ENCODE measurements at places on chromosomes 12 and 14. TPM values are rescaled to one million over a fixed set of nuclear protein-coding genes. Genes with fewer than 3 reads are reported as not detected.

DNA sequence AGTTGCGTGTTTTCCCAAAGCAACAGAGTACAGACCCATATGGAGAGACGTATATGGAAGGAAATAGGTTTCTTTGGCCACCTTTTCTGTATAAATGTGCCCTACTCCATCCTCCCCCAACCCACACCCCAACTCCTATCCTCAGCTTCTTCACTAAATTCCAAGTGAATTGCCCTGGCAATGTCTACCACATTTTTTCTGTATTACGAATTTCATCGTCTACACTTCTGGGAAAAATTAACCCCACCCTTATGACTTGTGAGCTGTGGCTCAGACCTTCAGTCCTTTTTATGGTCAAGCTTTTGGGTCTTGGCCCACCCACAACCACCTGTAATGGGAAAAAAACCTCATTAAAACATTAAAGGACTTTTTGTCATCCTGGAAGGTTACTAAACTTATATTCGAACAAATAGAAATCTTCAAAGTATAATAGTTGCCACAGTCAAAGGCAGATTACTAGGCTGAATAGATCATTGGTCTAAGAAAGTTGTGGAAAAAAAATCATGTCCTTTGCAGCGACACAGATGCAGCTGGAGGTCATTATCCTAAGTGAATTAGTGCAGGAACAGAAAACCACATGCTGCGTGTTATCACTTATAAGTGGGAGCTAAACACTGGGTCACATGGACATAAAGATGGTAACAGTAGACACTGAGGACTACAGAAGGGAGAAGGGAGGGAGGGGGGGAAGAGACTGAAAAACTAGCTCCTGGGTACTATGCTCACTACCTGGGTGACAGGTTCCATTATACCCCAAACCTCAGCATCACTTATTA, 15.7 kb upstream of the NFKBIA start:
- peak; percentile 54 for DNase-seq

- DNase-seq: peak; percentile 98
Observed at GRCh38 chr12:123126294-123127181, 24.4 kb downstream of the PITPNM2 start.

- peak; percentile 64 for DNase-seq
Observed at GRCh38 chr14:64196814-64197411, 97.3 kb downstream of the ESR2 start.

DNA sequence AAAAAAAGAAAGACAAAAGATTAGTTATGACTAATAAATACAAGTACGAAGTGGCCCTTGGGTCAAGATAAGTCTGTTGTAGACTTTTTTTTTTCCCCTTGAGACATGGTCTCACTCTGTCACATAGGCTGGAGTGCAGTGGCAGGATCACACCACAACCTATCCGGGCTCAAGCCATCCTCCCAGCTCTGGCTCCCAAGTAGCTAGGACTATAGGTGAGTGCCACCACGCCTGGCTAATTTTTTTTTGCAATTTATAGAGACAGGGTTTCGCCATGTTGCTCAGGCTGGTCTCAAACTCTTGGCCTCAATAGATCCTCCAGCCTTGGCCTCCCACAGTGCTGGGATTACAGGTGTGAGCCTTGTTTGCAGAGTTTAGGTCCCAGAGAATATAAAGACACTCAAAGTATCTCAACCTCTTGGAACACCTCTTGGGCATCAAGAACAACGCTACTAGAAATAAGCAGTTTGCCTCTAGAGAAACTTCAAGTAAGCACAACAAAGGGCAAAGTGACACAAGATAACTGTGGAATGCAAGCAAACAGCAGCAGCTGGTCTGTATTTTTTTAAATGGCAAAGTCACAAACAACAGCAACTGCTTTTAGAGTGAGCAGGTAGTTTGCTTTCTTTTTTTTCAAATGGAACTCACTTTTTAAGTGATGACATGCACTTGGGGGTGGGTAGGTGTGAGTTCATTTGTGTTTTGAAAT, 3.9 kb upstream of the MDM2 start:
- no peak for DNase-seq

Gene NGB
- not detected for polyA plus RNA-seq

DNA sequence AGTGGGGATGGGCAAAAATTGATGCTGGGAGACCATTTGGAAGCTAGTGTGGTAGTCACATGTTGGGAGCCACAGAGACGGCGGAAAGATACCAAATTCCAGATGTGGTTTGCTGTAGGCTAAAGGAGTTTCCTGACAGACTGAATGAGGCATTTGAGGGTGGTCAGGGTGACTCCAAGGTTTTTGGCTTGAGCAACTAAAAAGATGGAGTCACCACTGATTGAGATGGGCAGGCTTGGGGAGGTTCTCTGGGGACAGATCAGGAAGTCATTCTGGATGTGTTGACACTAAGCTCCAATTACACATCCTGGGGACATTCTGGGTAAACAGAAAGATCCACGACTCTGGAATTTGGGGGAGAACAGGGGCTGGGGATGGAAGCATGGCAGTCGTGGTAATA, 15.5 kb upstream of the SERPINA9 start:
- DNase-seq: no peak

- DNase-seq: no peak
Observed at GRCh38 chr12:96132819-96133218, 61.4 kb upstream of the ELK3 start.

Gene SPIC
- not detected for polyA plus RNA-seq

- DNase-seq: no peak
Observed at GRCh38 chr14:67377916-67378315, 17.8 kb downstream of the EIF2S1 start.

Gene SPATA7
- polyA plus RNA-seq: 6.6 TPM

Gene FSCB
- not detected for polyA plus RNA-seq

DNA sequence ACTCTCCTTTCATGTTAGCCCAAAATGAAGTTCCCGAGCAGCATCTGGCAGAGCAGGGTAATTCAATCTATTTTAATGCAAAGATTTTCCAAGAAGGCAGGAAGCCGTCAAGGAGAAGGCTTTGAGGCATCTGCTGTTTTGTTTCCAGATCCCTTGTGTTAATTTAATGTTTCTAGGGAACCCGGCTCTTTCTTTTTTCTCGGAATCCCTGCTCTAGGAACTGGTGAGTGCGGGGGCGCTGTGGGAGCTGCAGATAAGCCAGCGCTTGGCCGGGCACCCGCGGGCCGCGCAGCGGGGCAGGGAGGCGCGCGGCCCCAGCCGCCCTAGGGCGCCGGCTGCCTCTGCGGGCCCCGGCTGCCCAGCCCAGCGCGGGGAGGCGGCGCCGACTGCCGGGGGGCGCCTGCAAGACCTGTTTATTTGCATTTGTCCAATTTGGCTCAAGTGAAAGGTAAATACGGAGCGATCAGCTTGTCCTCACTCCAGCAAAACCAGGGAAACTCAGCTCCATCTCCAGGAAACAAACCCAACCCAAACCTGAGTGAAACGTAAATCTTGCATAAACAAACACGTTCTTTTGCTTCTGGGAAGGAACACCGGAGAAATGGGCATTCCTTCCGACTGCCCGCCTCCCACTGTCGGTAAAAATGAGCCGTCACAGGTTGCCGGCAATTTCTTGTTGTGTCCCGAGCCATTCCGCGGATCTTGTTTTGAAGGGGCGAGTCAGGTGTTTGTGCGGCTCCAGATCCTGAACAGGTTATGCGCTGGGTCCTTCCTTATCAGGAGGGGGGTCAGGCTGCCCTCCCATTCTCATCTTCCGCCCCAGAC, 65.1 kb downstream of the CRADD start:
- DNase-seq: peak; percentile 60

GRCh38 chr14:56474419-56475022, 105.1 kb upstream of the TMEM260 start:
- peak; percentile 41 for DNase-seq

DNA sequence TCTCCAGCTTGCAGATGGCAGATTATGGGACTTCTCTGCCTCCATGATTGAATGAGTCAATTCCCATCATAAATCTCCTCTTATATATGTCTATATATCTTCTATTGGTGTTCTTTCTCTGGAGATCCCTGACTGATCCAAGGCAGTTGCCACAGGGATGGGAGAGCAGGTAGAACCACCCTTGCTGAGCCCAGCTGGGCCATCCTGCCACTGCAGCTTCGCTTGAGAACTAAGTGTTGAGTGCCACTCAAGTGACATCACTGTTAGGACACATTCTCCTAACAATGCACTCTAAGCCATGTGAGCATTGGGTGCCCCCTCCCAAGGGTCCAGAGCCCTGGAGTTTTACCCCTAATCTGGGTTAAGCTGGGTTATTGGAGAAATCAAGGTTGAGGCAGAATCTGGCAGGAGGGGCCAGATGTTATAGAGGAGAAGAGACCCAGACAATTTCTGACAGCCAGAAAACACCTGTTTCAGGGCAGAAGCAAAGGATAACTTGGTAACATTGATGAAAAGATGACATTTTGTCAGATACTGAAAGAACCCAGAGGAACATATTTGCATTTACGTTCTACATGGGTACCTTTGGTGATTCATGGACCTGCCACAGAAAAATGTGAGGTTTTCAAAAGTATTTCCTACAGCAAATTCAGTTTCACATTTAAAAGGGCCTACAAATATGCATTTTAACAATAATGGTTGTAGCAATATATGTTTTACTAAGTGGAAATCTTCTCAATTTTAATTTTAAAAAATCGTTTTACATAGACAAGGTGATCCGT, 57.2 kb upstream of the MAX start:
- DNase-seq: no peak

DNA sequence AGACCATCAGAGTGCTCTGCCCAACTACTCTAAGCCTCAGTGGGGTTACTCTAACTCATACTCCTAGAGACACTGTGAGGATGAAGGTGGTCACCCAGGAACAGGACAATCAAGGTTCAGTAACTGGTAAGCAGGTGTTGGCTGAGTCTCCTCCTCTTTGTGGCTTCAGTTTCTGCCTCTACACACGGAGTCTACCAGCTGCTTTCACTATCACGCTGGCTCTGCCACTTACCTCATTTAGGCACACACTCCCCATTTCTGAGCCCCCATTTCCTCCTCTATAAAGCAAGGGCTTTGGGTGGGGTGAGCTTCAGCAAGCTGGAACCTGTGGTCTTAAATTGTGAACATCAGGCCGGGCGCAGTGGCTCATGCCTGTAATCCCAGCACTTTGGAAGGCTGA, 7.3 kb upstream of the TCHP start:
- no peak for DNase-seq

DNA sequence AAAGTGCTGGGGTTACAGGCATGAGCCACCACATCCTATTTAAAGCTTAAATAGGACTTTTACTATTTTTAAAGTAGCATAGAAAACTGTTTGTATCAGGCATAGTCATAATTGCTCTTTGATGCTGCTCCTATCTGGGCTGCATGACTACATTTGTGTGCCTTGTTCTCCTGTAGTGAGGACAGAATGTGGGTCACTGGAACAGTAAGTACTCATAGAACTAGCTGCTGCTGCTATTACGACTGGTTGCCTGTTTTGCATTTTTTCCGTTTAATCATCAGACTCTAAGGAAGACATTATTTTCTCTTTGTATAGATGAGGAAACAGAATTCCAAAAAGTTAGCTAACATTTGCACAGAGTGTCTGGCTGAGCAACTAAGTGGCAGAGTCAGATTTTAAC, 42.8 kb downstream of the ZC3H14 start:
- no peak for DNase-seq

Gene KDM2B
- 22.6 TPM for polyA plus RNA-seq

Gene PLEKHD1
- polyA plus RNA-seq: not detected

- no peak for DNase-seq
Observed at GRCh38 chr14:32327255-32327961, 1.7 kb upstream of the AKAP6 start.

GRCh38 chr14:66638689-66639088, 130.7 kb downstream of the GPHN start:
- peak; percentile 50 for DNase-seq

Gene RAD51AP1
- 10.2 TPM for polyA plus RNA-seq

DNA sequence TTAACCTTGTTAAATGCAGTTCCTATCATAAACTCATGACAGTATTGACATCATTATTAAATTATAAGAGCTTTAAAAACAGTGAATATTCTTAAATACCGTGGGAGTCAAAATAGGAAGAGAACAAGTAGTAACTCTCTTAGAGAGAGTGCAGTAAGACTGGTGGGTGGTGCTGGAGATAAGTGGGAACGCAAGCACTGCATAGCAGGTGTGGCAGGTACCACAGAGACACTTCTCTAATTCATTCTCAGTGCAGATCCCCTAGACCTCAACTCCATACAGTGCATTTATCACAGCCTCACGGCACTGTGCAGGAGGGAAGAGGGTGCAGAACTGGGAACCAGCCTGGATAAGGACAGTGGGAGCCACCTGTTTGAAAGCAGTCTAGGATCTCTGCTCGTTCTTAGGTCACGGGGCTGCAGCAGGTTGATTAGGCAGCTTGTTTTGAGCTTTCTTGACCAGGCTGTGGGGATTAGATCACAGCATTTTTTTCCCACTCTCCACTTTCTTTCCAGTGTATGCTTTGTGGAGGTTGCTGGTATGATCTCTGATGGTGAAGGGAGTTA, 165.6 kb downstream of the PRKCH start:
- DNase-seq: no peak

- no peak for DNase-seq
Observed at GRCh38 chr12:91271185-91271584, 88.6 kb upstream of the DCN start.

Measured in IMR-90 (cell line).